ENCODE measurements at places on chromosomes 11 and 22.

DNA sequence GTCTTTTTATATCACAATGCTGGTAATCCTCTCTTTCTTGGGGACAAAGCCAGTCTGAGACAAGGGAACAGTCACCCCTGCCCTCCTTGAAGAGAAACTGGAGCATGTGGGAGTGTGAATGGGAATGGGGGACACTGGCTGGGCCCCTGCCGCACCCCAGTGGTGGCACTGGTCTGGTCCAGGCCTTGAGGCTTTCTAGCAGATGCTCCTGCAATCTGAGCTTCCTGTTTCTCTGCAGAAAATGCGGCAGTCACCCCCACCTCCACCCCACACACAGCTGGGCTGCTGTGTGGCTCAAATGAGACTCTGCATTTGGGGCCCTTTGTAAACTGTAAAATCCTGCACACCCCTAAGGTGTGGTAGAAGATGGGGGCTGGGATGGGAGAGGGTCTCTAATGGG is 6.6 kb upstream of the MARK2 start:
- DNase-seq, result no peak

DNA sequence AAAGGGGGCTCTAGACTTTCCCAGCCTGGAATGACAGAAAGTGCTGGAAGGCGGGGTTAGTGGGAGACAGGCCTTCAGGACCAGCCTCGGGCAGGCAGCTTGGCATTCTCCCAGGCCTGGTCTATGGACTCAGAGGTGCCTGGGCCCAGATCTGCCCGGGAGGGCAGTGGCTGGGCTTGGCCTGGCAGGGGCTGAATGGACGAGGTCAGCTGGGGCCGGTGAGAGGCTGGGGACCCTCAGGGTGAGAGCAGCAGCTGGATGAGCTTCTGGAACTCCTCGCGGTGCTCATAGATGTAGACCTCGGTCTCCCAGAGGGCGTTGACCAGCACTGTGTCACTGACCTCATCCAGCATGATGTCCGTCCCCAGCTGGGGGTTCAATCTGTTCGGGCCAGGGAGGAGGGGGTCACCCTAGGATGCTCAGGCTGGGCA is 1.5 kb upstream of the BAIAP2L2 start:
- DNase-seq, result no peak

DNA sequence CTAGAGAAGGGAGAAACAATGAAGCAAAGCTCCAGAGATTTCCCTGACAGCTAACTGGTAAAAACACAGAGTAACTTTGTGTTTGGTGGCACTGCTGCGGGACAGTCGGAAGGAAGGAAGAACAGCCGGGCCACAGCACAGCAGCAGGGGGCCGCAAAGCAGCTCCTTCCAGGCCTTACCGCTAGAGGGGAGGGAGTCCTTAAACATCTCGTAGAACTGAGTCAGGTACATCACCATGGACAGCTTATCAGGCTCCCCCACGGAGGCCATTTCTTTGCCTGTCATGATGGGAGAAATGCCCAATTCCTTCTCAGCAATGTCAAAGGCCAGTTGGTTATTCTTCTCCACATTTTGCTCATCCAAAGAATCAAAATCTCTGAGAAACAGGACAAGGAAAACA is 114.6 kb upstream of the BID start:
- DNase-seq, result no peak

DNA sequence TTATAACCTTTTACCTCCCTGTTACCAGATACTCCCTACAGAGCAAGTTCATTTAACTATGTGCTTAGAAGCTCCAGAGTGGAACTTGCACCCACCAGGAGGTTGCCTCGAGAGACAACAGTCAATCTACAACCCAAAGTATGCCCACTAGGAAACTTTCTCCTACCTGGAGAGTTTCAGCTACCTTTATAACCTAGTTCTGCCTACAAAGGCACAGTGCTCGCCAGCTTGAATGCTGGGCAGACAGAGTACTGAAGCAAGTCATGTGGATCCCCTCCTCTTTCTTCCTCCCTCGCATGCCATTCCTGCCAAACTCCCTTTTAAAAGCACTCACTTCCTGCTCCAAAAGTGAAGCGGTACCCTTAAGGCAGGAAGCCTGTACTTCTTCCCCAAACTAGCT is 258.9 kb downstream of the SWAP70 start:
- DNase-seq, result no peak

DNA sequence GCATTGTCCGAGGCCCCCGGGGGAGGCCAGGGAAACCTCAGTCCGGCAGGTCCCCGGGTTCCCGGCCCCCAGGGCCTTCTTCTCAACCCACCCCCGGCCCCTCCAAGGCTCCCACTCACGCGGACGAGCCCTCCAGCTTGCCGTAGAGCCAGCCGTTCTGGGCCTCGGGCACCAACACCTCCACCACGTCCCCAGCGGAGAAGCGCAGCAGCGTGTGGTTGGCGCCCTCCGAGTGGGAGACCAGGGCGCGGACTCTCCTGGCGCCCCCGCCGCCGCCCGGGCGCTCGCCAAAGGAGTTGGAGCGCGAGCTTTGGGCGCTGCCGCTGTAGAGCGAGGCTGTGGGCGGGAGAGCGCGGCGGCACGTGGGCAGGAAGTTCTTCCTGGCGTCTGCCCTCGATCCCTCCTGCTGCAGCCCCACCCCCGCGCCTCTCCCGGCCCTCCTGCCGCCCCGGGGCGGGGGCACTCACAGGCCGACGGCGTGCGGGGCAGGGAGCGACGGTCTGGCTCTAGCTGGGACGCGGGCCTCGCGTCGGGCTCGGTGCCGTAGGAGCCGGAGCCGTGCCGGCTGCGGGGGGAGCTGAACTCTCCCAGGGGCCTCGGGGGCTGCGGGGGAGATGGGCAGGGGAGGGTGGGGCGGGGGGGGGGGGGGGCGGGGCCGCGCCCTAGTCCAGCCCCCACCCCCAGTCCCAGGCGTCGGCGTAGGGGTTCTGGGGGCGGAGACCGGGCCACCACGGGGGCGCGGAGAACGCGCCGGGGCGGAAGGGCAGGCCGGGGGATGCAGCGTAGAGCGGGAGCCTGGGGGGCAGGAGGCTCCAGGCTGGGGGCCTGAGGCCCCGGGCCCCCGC is 4.9 kb upstream of the SLC16A8 start:
- no peak for DNase-seq

GRCh38 chr11:75338516-75339208 is 12.8 kb downstream of the ARRB1 start:
- DNase-seq, result no peak

GRCh38 chr22:37253126-37253660 is 9.1 kb upstream of the RAC2 start:
- no peak for DNase-seq

- DNase-seq, result no peak
Observed at GRCh38 chr22:27152033-27152432, 494.6 kb downstream of the MIAT start.

GRCh38 chr11:128171506-128171905 is 415.9 kb downstream of the ETS1 start:
- no peak for DNase-seq

DNA sequence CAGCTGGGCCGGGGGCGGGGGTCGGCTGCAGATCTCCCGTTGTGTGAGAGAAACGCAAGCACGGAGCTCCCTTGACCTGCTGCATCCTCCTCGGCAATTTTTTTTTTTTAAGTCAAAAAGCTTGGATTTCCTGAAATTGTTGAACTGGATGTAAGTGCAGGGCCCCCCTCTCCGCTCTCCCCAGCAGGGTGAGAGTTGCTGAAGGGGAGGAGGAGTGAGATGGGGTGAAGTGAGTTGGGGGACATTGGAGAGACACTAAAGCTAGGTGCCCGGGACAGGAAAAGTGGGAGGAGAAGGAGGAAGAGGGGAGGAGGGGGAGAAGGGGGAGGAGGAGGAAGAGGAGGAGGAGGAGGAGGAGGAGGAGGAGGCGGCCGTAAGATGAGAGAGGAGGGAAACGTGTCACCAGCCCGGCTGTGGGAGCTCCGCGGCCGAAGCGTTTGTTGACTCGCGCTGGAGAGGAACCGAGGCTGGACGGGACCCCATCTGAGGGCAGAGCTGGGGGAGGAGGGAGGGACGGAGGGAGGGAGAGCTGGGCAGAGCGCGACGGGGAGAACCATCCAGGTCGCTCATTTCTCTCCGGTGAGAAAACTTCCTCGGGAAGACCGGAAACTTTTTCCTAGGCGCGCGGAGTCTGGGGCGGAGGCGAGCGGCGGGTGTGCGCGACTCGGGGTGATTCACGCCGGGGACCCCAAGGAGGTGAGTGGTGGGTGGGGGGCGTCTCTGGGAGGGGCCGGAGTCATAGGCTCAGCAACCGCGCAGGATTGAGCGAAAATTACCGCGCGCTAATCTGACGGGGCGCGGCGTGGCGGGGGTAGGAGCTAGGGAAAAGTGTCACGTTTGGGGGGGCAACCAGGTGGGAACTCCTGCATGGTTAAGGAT is 80.2 kb downstream of the PRR5L start:
- no peak for DNase-seq

- DNase-seq, result no peak
Observed at GRCh38 chr11:17743808-17744119, 9.2 kb downstream of the KCNC1 start.

DNA sequence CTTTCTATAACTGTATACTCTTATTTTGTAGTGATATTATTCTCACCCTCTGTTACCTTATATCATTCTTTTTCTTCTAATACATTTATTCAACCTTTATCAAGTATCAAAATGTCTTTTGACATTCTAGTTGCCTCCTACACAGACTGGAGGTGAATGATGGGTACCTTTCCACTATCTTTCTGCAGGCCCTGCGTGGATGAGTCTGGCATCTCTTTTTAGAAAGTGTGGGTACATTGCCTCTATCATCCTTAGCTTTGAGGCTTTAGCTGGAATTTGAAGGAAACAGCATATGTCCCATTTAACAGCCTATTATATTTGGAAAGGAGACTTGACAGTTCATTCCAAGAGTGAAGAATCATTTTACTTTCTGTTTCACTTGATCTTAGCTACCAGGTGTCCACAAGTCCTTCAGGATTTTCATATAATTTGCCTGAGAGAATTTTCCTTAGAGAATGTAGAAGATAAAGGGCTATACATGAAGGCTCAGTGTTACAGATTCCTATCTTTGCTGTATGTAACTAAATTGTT is 192.0 kb downstream of the CWF19L2 start:
- no peak for DNase-seq
